NCI-H1048 (cell line): ENCODE measurements at places on chromosomes 6 and 20.

- no peak for DNase-seq
These were observed 1.1 kb upstream of the SIM1 start for GRCh38 chr6:100465701-100466409.

- DNase-seq: no peak
These were observed 3.4 kb upstream of the EEF1E1 start for GRCh38 chr6:8105791-8106190.

DNA sequence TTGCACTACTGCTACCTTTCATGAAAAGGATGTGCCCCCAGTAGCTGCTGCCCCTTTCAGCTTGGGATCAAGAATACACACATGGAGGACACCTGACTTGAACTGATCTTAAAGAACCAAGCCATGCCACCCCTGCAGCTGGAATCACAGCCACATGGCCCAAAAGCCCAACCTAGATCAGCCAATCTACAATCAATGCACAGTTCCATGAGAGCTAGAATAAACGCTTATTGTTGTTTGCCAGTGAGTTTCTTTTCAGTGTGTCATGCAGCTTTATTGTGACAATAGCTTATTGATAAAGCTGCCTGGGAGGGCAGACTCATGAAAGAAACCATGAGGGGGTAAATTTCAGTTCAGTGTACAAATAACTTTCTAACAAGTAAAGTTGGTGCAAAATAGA, 397.7 kb downstream of the PTPRT start:
- no peak for DNase-seq

GRCh38 chr6:132131758-132132157, 180.6 kb upstream of the CCN2 start:
- DNase-seq: no peak
